ENCODE measurements at places on chromosomes 7 and 10. TPM values are rescaled to one million over a fixed set of nuclear protein-coding genes. Genes with fewer than 3 reads are reported as not detected.

TET1 gene
- 14.3 TPM for total RNA-seq

COL13A1 gene
- 15.4 TPM for total RNA-seq

GPNMB gene
- total RNA-seq = 284 TPM

ACBD7 gene
- total RNA-seq = 0.32 TPM

GFRA1 gene
- total RNA-seq = 31.3 TPM

NUDT1 gene
- total RNA-seq = 14.8 TPM

All from hair follicle dermal papilla cell (primary cell).